RKO (cell line): ENCODE measurements at places on chromosomes 3 and 15.

- no peak for DNase-seq
Measured at GRCh38 chr3:195893516-195893915, 14.8 kb downstream of the TNK2 start.

- DNase-seq: no peak
Measured at GRCh38 chr3:23987356-23987755, 42.3 kb downstream of the NR1D2 start.

GRCh38 chr3:128605091-128606046 lies 45.2 kb downstream of the RPN1 start:
- no peak for DNase-seq

GRCh38 chr3:54772746-54773145 lies 155.1 kb downstream of the LRTM1 start:
- no peak for DNase-seq

GRCh38 chr3:127448671-127449070 lies 141.9 kb downstream of the TPRA1 start:
- no peak for DNase-seq
